ENCODE measurements at places on chromosomes 2 and 18. TPM values are rescaled to one million over a fixed set of nuclear protein-coding genes. Genes with fewer than 3 reads are reported as not detected.

- no peak for DNase-seq
Measured at GRCh38 chr2:148596018-148596417, 48.5 kb upstream of the EPC2 start.

COLEC12 gene
- total RNA-seq, result 35.0 TPM

DNA sequence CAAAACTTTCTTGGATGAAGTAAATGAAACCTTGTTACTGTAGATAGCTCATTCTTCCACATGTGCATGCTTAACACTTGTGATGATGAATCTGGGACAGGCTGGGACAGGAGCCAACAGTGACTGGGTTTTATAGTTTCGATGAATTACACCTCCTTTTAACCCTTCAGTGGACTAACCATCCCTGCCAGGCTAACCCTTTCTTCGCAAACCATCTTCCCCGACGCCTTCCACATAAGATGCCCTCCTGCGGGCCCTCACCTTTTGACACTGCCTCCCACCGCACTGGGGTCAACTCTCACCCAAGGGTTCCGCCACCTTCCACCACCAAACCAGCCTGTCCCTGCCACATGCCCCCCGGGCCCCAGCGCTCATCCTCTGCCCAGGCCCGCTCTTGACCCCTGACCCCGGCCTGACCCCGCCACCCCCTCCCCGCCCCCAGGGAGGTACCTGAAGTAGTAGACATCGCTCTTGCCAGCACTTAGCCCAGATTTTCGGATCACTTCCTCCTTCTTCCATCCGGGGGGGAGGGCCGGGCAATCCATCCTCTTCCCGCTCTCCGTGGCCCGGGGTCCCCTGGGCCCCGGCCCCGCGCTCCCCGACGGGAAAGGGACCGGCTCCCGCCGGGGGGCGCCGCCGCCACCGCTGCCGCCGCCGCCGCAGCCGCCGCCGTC is 764 bp downstream of the MBD2 start:
- DNase-seq, result peak; percentile 78

UGT1A5 gene
- total RNA-seq, result not detected

SYT4 gene
- total RNA-seq, result 3.2 TPM

DNA sequence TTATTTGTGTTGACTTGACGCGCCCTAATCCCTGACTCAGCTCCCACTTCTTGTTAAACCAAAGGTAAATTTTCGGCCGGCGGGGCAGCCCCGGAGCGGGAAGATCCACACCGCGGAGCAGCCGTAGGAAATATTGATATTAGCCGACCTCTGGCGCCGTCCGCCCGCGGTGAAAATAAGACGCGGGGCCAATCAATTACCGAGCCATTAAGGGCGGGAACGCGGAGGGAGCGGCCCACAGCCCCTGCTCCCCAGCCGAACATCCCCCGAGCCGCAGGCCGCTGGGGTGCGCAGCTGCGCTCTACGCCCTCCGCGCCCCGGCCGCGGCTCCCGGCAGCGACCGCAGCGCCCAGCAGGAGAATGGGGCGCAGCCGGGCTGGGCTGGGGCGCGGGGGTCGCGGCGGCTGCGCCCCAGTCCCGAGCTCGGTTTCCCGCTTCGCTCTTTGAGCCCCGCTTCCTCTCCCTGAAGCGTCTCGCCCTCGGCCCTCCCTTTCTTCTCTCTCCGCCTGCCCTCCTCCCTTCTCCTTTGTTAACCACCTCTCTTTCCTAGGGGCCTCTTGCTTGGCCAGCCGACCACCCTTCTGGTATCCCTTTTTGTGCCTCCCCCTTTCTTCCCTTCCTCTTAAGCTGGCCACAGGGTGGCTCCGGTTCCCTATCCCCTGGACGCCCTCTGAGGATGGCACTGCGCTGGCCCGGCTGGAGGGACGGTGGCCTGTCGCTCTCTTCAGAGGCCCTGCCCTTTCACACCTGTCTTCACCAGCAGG is 40.9 kb downstream of the CELF4 start:
- DNase-seq, result no peak

DNA sequence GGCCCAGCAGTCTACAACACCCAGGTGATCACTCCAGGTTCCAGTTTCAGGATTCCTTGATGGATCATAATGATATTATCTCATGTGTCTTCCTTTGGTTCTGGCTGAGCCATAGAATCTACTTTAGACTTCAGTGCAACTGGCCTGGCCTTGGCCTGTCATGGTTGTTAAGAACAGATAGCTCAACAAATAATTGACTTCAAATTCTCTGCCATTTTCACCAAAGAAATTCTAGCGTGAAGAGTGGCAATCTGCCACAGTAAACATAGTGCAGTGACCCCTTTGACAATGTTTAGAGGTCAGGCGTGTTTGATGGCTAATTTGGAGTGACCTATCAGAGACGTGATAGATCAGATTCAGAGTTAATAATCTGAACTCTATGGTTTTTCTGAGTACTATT is 50.2 kb upstream of the ZNF385B start:
- DNase-seq, result no peak

DNA sequence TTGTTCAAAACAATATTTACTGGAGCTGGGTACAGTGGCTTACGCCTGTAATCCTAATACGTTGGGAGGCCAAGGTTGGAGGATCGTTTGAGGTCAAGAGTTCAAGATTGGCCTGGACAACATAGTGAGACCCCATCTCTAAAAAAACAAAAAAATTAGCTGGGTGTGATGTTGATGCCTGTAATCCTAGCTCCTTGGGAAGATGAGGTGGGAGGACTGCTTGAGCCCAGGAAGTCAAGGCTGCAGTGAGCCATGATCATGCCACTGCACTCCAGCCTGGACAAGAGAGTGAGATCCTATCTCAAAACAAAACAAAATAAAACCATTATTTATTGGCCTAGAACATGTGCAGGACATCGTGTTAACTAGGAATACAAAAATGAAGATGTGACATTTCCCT is 77.5 kb downstream of the COLEC12 start:
- DNase-seq, result no peak

ASTL gene
- not detected for total RNA-seq

DNA sequence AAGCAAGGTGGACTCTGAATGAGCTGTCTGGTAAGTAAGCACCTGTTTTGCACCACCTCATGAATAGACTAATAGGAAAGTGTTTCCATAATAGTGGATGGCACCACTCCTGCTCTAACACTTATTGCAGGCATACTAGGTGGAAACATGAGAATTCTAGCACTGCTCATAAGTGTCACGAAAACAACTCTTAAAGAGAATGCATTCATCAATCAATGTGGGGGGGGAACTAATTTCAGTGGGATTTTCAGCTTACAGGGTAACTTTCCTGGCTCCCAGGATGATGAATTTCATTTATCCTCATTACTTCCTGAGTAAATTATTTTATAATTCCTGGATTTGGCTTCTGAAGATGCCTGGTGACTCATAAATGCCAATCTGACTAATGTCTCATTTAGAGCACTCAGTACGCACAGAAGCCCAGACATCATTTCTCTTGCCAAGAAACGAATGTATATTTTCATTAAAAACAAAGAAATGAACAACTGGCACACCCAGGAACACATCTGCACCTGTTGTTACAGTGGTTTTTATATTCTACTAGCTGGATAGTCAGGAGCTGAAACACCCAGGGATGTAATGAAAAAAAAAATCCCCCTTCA is 129.6 kb downstream of the PID1 start:
- DNase-seq, result no peak

GPR39 gene
- not detected for total RNA-seq

LINC00305 gene
- total RNA-seq, result not detected

LRRC30 gene
- total RNA-seq, result not detected

ASXL2 gene
- 19.7 TPM for total RNA-seq

GRCh38 chr18:75261430-75262223 is 51.0 kb downstream of the TSHZ1 start:
- DNase-seq, result no peak

ERBB4 gene
- total RNA-seq, result 3.4 TPM

GRCh38 chr2:133788386-133788785 is 220.1 kb upstream of the NCKAP5 start:
- no peak for DNase-seq

GRCh38 chr18:30971338-30971956 is 71.1 kb downstream of the DSC3 start:
- DNase-seq, result no peak

SPDYA gene
- total RNA-seq, result not detected

DNA sequence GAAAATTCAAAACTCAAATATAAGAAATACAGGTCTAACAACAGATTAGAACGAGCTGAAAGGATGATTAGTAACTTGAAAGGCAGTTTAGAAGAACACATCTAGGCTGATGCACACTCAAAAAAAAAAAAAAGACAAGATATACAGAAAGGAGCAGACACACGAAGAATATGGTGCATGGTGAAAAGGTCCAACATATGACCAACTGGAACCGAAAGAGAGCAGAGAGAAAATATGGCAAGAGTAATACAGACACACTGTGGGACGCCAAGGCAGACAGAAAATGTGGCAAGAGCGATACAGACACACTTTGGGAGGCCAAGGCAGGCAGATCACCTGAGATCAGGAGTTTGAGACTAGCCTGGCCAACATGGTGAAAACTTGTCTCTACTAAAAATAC is 39.8 kb downstream of the NDUFA10 start:
- no peak for DNase-seq

DNA sequence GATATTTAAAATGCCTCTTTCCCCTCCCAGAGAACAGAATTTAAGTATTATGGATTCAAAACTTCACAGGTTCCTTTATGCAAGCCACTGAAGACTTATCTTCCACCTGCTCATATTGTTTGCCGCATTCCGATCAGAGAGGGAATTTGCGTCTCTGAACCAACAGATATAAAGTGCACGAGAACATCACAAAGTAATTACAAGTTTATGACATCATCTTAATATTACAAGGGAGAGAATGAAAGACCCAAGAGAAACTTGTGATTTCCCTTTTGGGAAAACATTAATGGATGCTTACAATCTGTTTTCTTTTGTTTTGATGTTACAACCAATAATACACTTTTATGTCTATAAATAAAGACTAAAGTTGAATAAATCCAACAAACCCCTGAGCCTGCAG is 631.0 kb downstream of the BCL11A start:
- no peak for DNase-seq
